CD14-positive monocyte (primary cell): ENCODE measurements at places on chromosomes 12 and 14.

DNA sequence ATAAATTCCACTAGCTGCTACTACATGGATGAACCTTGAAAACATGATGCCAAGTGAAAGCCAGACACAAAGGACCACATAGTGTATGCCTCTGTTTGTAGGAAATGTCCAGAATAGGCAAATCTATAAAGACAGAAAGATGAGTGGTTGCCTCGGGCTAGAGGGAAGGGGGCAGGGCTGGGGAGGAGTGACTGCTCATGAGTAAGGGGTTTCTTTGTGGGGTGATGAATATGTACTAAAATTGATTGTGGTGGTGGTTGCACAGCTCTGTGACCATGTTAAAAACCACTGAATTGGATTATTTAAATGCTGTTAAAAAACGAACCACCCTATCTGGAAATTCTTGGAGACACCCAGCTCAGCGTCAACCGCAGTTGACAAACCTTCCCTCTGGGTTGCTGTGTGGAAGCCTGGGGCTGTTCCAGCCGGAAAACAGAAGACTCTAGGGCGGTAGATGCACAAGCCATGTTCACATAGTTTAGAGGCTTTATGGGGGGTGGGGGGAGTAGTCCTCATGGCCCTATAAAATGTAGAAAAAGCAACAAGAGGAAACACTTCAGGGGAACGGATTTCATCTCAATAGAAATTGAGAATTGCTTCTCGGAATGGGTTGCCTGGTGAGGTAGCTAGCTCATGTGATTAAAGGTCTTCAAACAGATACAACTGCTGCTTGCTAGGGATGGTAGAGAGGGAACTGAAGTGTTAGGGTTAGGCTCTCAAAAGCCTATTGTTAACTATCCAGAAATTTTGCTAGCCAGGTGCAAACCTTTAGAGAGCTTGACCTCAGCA lies 29.4 kb downstream of the RIN3 start:
- no peak for DNase-seq

- DNase-seq = no peak
Measured at GRCh38 chr14:61463664-61464285, 142.4 kb downstream of the PRKCH start.

DNA sequence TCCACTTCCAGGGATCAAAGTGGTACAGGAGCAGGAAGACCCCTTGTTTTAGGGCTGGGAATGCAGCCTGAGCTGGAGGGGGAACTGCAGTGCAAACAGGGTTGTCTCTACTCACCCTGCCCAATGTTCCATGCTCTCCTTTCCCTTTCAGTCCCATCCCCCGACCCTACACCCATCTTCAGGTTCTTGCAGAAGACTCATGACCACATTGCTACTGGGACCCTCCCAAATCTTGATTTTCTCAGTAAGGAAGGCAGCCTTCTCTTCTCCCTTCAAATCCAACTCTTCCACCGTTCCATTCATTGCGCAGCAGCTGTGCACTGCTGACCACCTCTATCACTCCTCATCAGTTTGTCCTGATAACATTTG lies 1.9 kb downstream of the SERPINA11 start:
- no peak for DNase-seq

- no peak for DNase-seq
Measured at GRCh38 chr12:47205532-47206449, 126.0 kb upstream of the AMIGO2 start.

DNA sequence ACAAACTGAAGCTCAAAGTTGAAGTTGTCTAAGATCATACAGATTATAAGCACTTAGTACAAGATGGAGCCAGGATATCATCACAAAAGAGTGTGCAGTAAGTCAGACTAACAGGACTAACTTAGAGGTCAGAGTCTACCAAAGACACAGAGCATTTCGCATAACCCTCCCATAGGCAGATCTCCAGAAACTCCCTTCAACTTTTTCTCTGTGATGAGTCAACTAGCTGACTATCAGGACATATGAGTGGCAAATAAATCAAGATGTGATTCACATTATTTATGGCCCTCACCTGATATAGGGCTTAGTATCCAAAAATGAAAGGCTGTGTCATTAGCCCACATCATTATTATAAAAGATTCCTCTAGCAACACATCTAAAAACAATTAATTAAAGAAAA lies 484.6 kb downstream of the GALC start:
- DNase-seq = no peak

DNA sequence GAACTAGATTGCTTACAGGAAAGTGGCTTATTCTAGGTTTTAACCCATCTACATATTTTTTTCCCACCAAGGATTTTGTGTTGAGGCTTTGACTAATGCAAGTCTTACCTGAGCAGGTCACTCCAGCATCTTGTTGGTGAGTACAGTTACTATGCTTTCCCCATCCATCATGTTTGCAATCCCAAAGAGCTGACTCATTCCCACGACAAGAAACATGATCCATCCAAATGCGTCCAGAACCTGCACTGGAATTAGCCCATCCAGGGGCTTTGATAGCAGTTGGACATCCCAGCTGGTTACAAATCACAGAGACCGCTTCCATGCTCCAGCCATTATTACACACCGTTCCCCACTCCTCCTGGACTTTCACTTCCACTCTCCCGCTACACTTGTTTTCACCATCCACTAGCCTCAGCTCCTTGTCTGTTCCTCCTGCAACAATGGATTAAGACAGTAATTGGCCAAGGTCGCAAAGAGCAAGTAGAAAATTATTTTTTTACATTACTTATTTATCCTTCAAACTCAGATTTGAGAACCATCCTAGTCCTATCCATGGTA lies 2.5 kb downstream of the CD163 start:
- DNase-seq = no peak

DNA sequence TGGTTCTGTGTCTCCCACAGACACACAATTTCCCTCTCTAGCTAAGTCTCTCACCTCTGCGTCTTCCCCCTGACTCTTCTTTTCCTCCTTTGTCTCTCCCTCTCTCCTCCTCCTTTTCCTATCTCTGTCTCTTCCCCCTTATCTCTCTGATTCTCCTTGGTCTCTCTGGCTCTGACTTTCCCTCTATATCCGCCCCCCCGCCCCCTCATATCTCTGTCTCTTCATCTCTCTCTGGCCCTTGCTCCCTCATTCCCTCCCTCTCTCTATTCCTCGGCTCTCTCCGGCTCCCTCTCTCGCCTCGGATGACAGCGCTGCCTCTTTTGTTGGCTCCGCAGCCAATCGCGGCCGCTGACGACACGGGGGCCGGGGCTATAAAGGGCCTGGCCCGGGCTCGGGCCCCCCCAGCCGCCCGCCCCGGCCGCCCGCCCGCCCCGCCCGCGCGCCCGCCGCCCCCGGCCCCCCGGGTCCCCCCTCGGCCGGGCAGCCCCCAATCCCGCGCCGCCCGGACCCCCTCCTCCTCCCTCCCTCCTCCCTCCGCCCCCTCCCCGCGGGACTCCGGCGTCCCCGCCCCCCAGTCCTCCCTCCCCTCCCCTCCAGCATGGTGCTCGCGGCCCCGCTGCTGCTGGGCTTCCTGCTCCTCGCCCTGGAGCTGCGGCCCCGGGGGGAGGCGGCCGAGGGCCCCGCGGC lies at the start of gene GDF11:
Gene GDF11, plus strand, starts transcription at position 404 of the 687 bp plus-strand sequence. Its CDS starts 195 bp downstream, at position 599.
- DNase-seq = no peak

DNA sequence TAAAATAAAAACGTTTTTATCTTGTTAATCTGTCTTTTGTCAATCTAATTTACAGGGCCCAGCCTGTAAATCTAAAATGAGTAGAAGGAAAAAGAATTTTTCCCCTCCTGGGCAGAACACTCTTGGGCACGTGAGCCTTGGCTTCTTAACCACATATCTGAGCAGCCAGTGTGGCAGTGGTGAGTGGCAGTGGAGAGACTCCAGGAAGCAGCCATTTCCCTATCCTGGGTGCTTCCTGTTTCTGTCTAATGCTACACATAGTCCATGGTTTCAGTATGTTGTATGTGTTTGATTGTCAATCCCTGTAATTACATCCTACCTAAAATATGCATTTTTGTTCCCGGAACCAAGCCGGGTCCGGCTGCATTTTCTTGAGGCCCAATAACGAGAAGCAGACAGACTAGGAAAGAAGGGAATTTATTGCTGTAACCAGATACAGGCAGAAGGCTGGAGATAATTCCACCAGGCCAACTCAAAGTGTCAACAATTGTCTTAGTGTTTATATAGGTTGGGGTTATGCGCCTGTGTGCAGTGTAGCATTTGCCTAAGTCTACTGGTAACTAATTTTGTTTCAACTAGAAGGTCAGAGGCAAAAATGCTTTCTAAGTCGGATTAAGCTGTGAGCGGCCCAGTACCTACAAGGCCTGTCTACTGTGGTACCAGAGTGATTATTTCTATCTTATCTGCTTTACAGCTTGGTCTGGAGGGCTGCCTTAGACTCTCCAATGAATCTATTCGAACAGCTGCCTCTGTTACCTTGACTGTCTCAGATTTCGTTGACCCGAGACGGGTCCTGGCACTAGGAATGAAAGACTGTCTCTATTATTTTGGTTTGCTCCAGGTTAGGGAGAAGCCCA lies 82.4 kb upstream of the RESF1 start:
- peak; percentile 72 for DNase-seq

DNA sequence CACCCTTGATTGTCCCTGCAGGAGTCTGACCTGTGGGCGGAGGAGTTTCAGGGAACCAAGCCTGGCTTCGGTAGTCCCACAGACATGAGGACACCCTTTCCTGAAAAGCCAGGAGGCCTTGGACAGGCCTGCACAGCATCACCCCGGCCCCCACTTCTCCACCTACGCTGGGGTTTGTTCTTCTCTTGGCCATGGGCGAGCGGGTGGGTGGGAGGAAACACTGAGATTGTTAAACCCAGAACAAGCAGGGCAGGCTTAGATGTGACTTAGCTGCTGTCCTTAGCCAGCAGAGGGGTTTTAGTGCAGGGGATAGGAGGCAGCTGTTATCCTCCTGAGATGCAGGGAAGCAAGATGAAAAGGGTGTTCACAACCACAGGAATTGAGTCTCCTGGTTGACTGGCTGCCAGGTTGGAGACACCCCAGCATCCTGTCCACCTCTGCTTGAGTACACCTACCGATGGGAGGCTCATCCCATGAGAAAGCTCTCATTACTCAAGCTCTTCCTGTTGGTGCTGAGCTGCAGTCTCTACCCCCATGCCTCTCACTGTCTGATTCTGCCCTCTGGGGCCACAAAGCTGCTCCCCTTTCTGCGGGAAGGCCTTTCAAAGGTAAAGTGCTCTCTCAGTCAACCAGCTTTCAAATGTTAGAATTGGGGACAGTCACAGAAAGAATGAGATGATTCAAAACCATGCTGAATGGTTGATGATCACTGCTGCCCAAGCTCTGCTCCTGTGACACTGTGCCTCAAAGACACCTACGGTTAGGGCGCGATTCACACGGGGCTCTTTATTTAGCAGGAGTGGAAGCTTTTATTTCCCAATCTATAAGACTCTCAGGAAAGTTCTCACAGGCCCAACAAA lies 86.3 kb downstream of the IRF2BPL start:
- no peak for DNase-seq

- no peak for DNase-seq
Measured at GRCh38 chr12:69840727-69841126, 15.7 kb downstream of the MYRFL start.

DNA sequence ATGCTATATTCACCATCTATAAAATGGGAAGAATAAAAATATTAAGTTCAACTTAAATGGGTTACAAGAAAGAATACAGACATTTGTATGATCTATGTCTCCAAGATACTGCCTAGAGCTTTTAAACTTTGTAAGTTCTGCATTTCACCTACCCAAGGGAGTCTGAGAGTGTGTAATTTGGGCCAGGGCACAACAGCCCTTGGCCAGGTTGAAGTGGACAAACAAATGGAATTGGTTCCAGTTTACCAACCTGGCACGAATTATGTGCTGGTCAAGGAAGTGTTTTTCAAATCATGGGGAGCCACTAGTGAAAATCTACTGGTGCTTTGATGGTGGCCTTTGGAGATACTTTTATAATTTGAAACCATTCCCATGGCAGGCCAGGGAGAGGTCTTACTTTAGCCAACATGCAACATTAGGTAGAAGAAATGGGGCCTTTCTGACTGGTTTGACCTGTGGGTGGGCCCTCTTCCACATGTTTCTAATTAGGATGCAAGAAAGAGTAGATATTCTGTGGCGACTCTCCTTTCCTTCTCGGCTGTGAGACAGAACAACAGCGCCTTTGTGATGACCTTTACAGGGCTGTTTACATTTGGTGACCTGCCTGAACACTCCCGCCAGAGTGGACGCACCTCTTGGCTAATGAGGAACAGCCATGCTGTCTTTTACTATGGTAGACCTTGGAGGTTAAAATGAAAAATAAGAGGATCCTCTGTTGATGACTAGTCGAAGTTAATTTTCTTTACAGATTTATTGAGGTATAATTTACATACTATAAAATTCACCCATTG lies 476.6 kb downstream of the ZFP36L1 start:
- DNase-seq = no peak

GRCh38 chr12:117069101-117069797 lies 30.0 kb downstream of the TESC start:
- peak; percentile 79 for DNase-seq

GRCh38 chr12:108712925-108713203 lies 18.5 kb downstream of the CORO1C start:
- no peak for DNase-seq

GRCh38 chr12:53205747-53206419 lies 1.2 kb downstream of the ITGB7 start:
- peak; percentile 72 for DNase-seq

DNA sequence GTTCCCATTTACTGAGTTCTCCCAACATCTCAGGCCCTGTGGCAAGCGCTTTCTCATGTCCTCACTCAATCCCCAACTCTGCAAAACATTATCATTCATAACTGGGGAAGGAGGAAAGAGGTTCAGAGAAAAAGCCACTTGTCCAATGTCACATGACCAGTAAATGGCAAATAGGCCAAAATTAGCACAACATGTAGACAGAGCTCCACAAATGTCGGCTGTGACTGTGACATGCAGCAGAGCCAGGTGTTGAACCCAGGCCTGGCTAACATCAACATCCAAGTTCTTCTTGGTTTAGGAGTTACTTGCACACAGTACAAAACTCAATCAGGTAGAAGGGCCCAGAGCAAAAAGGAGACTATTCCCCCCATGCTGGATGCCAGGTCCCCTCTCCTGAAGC lies 10.8 kb downstream of the KCTD10 start:
- no peak for DNase-seq

DNA sequence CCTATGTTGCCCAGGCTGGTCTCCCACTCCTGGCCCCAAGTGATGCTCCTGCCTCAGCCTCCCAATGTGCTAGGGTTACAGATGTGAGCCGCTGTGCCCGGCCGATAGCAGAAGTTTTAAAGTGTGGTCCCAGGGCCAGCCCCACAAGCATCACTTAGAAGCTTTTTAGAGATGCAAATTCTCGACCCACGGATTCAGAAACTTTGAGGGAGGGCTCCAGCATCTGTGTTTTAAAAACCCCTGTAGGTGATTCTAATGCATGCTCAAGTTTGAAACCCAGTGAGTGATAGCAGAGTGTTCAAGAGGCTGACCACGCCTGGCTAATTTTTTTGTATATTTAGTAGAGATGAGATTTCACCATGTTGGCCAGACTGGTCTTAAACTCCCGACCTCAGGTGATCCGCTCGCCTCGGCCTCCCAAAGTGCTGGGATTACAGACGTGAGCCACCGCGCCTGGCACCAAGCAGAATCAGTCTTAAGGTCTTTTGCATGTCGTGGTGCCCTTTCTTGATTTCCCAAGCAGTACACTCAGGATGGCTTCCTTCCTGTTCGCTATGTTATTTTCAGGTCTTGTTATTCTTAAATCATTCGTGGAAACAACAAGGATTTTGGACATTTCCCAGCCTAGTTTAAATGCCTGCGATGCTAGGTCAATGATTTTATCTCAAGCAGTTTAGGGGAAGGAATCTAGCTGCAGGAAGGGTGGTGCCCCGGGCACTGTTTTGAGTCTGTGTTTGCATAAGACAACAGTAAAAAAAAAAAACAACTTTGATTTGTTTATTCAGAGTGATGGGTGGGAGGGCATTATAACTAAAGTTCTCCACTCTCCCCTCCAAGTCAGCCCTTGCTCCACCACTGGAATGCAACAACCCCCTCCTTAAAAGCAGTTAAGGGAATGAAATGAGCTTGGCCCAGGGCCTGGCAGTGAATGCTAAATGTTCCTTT lies 9.2 kb upstream of the RILPL2 start:
- DNase-seq = peak; percentile 56
